ENCODE measurements at places on chromosomes 11 and 22. TPM values are rescaled to one million over a fixed set of nuclear protein-coding genes. Genes with fewer than 3 reads are reported as not detected.
A peak's percentile ranks its signal among the peaks of the same experiment; 100 is the strongest.

- no peak for DNase-seq
Observed at GRCh38 chr11:34194576-34195335, 89.3 kb downstream of the NAT10 start.

The P2RY6 gene
- polyA plus RNA-seq: 2.7 TPM

The CYTH4 gene
- 6.8 TPM for polyA plus RNA-seq

DNA sequence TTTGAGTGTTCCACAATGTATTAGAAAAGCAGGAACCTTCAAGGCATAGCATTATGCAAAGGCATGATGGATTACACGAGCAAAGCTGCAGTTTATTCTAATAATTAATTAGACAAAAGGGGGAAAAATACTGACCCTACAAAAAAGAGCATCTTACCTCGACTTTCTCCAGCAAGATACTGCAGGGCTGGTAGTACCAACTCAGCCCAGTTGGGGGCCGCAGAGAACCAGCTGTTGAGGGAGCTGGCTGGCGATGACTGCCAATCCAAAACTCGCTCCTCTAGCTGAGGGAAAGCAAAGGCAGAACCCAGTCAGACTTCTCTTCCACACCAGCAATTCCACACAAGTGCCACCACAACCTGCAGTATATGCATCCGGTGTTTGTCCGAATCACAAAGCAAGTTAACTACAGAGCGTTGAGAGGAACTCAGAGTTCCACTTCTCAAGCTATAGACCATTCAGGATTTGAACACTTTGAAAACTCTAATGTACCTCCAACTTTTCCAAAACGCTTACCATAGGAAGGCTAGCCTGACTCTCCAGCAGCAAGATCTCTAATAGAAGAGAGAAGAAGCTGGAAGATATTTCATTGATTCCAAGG is 13.7 kb downstream of the NFRKB start:
- DNase-seq: peak; percentile 45

DNA sequence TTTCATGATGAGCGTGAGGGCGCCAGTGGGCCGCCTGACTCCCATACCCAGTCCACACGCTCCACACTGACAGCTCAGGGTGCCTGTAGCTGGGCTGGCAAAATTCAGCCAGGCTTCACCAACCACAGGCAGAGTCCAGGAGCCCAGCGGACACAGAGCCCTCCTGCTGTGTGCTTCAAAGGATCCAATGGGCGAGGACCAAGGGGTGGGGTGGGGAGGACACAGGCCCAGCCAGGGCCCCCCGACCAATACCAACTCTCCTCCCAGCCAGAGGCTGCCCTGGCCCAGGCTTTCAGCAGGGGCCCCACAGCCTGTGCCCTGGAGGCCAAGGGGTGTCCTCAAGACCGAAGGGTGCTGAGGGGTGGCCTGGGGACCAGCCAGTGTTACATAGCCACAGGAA is 336.1 kb downstream of the CTTN start:
- DNase-seq: no peak

DNA sequence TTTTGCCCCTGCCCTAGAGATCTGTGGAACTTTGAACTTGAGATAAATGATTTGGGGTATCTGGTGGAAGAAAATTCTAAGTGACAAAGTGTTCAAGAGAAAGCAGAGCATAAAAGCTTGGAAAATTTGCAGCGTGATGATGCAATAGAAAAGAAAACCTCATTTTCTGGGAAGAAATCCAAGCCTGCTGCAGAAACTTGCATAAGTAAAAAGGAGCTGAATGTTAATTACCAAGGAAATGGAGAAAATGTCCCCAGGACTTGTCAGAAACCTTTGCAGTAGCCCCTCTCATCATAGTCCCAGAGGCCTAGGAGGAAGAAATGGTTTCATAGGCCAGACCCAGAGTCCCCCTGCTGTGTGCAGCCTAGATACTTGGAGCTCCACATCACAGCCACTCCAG is 686.9 kb downstream of the FAM181B start:
- DNase-seq: no peak

DNA sequence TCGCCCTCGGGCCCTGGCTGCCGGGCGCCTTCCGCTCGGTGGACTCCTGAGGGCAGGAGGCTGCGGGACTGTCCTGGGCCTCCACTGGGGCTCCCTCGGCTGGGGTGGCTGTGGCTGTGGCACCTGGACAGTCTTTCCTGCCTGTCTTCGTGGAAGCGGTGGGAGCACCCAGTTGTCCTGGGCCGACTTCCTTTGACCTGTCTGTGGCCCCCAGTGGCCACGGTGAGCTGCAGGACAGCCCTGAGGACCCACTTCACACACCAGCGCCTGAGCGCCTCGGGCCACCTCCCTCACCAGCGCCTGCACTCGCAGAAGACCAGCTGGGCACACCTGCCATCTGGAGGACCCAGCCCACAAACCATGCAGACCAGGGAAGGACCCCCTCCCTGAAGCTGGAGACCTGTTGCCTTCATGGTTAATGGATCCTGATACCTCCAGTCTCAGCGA is 1.8 kb upstream of the EPS8L2 start:
- DNase-seq: no peak

The OR52A1 gene
- polyA plus RNA-seq: not detected

DNA sequence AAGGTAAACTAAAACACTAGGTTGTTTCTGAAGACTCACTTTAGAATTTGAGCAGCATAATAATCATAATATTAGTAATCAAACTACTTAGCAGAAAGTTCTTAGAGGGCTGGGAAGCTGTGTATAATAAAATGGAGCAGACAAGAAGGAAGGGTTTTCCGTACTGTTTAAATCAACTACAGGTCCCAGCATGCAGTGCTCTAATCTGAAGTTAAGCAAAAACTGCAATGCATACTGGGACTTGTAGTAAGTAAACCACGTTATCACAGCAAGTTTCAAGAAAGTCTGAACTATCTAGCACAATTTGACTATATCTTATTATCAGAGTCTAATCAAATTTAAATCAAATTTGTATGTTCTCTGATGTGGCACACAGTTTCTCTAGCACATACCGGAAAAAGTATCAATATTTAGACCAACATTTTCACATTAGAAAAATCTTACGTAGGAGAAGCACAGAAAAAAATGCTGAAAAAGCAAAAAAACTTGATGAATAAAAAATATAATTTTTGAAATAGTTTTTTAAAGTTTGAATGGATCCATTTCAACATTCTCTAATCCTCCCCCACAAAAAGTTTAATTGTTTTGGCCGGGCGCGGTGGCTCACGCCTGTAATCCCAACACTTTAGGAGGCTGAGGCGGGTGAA is 8.2 kb downstream of the PHF21A start:
- DNase-seq: peak; percentile 67

Measured in testis (tissue), 5 donors.